Vagina (tissue), 2 donors: ENCODE measurements at places on chromosomes 16 and 17.

- no peak overlapping the region for H3K4me3 ChIP-seq
- H3K27ac ChIP-seq, result no peak overlapping the region
- no peak for DNase-seq
Measured at GRCh38 chr17:14320098-14320497, 19.2 kb downstream of the HS3ST3B1 start.

- no peak overlapping the region for H3K27ac ChIP-seq
- H3K4me3 ChIP-seq, result no peak overlapping the region
- no peaks in the 10 kb centered on the region for H3K36me3 ChIP-seq
Measured at GRCh38 chr17:6279659-6280058, 155.3 kb downstream of the AIPL1 start.

DNA sequence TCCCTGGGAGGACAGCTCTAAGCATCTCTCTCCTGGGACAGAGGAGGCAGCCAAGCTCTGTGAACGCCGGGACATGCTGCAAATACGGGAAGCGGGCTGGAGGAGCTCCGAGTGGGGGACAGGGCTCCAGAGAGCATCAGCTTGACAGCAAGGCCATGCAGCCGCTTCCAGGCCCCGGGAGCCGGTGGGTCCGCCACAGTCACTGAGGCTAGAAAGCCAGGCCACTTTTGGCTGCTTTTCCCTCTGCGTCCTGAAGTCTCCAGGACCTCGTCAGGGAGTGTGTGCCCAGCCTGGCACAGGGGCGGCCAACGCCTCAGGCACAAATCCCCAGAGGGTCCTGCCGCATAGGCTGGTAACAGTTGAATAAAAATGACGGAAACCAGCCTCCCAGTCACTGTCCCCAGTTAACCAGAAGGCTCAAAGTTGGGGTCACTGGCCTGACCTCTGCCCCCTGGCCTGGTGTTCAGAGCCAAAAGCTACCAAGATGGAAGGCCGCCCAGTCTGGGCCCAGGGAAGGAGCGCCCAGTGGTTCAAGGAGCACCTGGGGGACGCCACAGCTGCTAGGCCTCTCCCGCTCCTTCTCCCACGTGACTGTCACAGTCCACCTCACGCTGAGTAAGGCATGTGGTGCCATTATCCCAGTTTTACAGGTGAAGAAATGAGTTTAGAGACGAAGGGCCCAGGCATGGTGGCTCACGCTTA, 3.2 kb upstream of the TRIM65 start:
- peaks cover 35% of the 10 kb centered on the region for H3K36me3 ChIP-seq
- peaks cover 36% of the 10 kb centered on the region for H3K4me1 ChIP-seq
- H3K27ac ChIP-seq, result no peak overlapping the region
- DNase-seq, result no peak

GRCh38 chr16:87687126-87687910, 78.5 kb downstream of the KLHDC4 start:
- no peak overlapping the region for H3K27ac ChIP-seq
- no peak overlapping the region for H3K4me3 ChIP-seq
- DNase-seq, result no peak
- H3K36me3 ChIP-seq, result no peaks in the 10 kb centered on the region
- no peaks in the 10 kb centered on the region for H3K4me1 ChIP-seq

DNA sequence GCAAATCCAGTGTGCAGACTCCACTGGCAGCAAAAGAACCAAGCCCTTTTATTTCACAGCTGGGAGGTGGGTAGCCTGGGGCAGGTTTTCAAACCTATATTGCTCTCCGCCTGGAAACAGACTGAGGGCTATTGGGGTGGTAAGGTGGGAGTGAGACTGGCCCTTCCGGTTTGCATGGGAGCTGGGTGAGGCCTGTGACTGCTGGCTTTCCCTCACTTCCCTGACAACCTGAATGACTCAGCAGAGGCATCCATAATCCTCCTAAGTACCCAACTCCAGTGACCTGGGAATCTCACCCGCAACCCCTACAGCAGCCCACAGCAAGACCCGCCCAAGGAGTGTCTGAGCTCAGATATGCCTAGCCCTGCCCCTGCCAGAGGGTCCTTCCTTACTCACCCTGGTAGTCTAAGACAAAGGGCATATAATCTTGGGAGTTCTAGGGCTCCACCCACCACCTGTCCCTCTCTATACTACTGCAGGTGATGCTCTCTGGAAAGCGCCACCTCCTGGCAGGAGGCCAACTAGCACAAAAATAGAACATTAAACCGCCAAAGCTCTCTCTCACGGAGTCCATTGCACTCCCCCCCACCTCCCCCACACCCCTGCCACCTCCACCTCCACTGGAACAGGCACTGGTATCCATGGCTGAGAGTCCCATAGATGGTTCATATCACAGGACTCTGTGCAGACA, 602.0 kb upstream of the C16orf82 start:
- no peak overlapping the region for H3K27ac ChIP-seq
- DNase-seq, result no peak
- H3K4me3 ChIP-seq, result no peak overlapping the region
- no peaks in the 10 kb centered on the region for H3K4me1 ChIP-seq
- H3K27me3 ChIP-seq, result no peaks in the 10 kb centered on the region
- H3K36me3 ChIP-seq, result no peaks in the 10 kb centered on the region

- DNase-seq, result no peak
- no peak overlapping the region for H3K4me3 ChIP-seq
- no peak overlapping the region for H3K27ac ChIP-seq
- peaks cover 40% of the 10 kb centered on the region for H3K4me1 ChIP-seq
- H3K27me3 ChIP-seq, result no peaks in the 10 kb centered on the region
- H3K36me3 ChIP-seq, result no peaks in the 10 kb centered on the region
Measured at GRCh38 chr17:42253578-42253977, 22.6 kb downstream of the STAT5B start.

GRCh38 chr16:3965306-3965705, 84.8 kb upstream of the CREBBP start:
- no peak overlapping the region for H3K4me3 ChIP-seq
- H3K27me3 ChIP-seq, result no peaks in the 10 kb centered on the region
- H3K36me3 ChIP-seq, result no peaks in the 10 kb centered on the region

DNA sequence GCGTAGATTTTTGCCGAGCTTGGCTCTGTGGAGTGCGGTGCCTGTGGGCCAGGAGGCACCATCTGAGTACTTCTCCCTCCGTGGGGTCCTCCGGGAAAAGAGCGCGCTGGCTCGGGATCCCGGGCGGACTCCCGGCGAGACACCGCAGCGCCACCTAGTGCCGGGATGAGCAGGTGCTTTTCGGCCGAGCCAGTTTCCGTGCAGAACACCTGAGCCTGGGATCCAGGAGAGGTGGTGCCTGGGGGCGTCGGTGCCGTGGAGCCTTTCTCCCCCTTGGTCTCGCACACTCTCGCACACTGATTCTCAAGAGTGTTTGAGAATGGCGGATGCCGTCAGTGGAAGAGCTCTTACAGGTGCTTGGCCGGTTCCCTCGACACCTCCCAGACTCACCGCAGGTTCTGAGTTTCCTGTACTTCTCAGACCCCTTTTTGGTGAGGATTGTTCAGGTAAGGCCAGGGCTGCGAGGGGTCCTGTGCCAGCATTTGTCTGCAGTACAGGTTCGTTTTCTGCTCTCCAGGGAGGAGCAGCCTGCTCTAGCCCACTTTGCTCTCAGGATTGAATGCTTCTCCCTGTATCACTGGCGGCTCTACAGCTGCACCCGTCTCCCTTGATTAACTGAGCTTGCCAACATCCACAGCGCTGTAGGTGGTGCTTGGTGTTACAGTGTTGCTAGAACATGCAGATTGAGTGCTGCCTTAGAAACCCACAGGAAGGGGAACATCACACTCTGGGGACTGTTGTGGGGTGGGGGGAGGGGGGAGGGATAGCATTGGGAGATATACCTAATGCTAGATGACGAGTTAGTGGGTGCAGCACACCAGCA, 23.3 kb downstream of the TBCD start:
- no peaks in the 10 kb centered on the region for H3K27me3 ChIP-seq
- no peak overlapping the region for H3K4me3 ChIP-seq
- H3K27ac ChIP-seq, result no peak overlapping the region
- no peaks in the 10 kb centered on the region for H3K36me3 ChIP-seq

- DNase-seq, result no peak
- no peaks in the 10 kb centered on the region for H3K36me3 ChIP-seq
- H3K27ac ChIP-seq, result no peak overlapping the region
- no peaks in the 10 kb centered on the region for H3K4me1 ChIP-seq
- H3K4me3 ChIP-seq, result no peak overlapping the region
- H3K27me3 ChIP-seq, result no peaks in the 10 kb centered on the region
Measured at GRCh38 chr16:73781297-73781696, 515.3 kb upstream of the PSMD7 start.

DNA sequence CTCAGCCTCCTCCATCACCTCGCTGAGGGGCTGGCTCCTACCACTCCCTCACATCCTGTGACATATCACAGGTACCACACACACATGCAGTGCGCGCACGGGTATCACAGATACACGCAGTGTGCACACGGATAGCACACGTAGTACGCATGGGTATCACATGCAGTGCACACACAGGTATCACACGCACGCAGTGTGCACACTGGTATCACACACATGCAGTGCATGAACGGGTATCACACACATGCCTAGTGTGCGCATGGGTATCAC, 30.1 kb downstream of the ACSF3 start:
- no peak overlapping the region for H3K27ac ChIP-seq
- H3K36me3 ChIP-seq, result peaks cover 34% of the 10 kb centered on the region
- H3K4me3 ChIP-seq, result no peak overlapping the region

- peak overlapping the region; percentile 98 for H3K4me3 ChIP-seq
- no peaks in the 10 kb centered on the region for H3K27me3 ChIP-seq
- H3K36me3 ChIP-seq, result no peaks in the 10 kb centered on the region
- H3K27ac ChIP-seq, result peak overlapping the region; percentile 95
- H3K4me1 ChIP-seq, result peaks cover 42% of the 10 kb centered on the region
Measured at GRCh38 chr17:64261417-64262145, 1.5 kb downstream of the TEX2 start.

DNA sequence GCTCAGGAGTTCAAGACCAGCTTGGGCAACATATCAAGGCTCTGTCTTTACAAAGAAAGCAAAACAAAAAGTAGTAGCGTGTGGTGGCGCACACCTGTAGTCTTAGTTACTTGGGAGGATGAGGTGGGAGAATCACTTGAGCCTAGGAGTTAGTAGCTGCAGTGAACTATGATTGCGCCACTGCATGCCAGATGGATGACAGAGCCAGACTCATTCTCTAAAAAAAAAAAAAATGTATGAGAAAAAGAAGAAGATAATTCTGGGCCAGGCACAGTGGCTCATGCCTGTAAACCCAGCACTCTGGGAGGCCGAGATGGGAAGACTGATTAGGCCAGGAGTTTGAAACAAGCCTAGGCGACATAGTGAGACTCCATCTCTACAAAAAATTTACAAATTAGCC, 28.5 kb downstream of the STAT5B start:
- H3K27me3 ChIP-seq, result no peaks in the 10 kb centered on the region
- H3K4me3 ChIP-seq, result no peak overlapping the region
- H3K27ac ChIP-seq, result peak overlapping the region; percentile 88
- no peaks in the 10 kb centered on the region for H3K36me3 ChIP-seq

DNA sequence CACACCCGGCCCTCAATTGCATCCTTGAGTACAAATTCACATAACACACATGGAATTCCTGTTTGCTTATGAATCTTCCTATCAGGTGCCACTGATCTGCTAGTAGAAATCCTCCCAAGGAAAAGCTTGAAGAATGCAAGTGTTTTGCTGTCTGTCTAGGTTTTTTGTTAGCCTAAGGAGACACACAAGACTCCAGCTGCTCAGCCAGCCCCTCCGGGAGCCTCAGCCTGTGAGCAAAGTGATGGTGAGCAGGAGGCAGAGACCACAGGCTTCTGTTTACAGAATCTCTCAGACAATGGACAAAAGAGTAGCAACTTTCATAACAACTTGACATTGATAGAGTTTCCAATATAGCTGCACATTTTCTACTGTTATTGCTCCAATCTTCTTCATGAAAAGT, 18.4 kb upstream of the PRKCA start:
- H3K4me3 ChIP-seq, result no peak overlapping the region
- H3K36me3 ChIP-seq, result no peaks in the 10 kb centered on the region
- H3K27me3 ChIP-seq, result no peaks in the 10 kb centered on the region
- no peak overlapping the region for H3K27ac ChIP-seq

- no peaks in the 10 kb centered on the region for H3K27me3 ChIP-seq
- no peak for DNase-seq
- H3K4me3 ChIP-seq, result no peak overlapping the region
- peaks cover 4% of the 10 kb centered on the region for H3K4me1 ChIP-seq
- no peak overlapping the region for H3K27ac ChIP-seq
- H3K36me3 ChIP-seq, result no peaks in the 10 kb centered on the region
Measured at GRCh38 chr16:78789561-78789960, 690.1 kb downstream of the WWOX start.

DNA sequence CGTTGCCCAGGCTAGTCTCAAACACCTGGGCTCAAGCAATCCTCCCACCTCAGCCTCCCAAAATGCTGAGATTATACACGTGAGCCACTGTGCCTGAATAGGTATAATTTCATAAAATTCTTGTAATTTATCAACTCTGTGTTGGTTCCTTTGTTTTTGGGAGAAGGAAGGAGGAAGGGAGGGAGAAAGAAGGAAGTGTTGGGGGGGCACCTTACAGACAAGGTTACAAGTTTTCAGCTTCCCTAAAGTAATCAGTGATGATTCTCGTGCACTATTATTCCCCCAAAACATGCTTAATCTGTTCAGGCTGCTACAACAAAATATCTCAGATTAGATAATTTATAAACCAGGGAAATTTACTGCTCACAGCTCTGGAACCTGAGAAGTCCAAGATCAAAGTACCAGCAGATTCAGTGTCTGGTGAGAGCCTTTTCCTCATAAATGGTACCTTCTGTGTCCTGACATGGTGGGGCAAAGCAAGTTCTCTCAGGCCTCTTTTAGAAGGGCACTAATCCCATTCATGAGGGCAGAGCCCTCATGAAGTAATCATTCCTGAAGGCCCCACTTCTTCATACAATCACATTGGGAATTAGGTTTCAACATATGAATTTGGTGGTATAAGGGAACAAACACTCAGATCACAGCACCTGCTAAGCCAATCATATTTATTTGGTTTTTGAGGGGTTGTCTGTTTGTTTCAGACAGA, 28.1 kb downstream of the USP32 start:
- no peak overlapping the region for H3K27ac ChIP-seq
- no peaks in the 10 kb centered on the region for H3K36me3 ChIP-seq
- H3K27me3 ChIP-seq, result no peaks in the 10 kb centered on the region
- no peak overlapping the region for H3K4me3 ChIP-seq
- H3K4me1 ChIP-seq, result no peaks in the 10 kb centered on the region
- DNase-seq, result no peak

- no peak overlapping the region for H3K4me3 ChIP-seq
- no peaks in the 10 kb centered on the region for H3K27me3 ChIP-seq
- H3K36me3 ChIP-seq, result peaks cover 26% of the 10 kb centered on the region
- DNase-seq, result no peak
Measured at GRCh38 chr17:40347319-40348135, 17.0 kb downstream of the GJD3 start.
